ENCODE measurements at places on chromosomes 4 and X. TPM values are rescaled to one million over a fixed set of nuclear protein-coding genes. Genes with fewer than 3 reads are reported as not detected.

GABRG1 gene
- total RNA-seq, result not detected

ARSD gene
- total RNA-seq, result 11.7 TPM

DUSP21 gene
- not detected for total RNA-seq

METTL14 gene
- 15.8 TPM for total RNA-seq

ACSL4 gene
- 26.4 TPM for total RNA-seq

IL13RA2 gene
- not detected for total RNA-seq

XAGE5 gene
- not detected for total RNA-seq

TSPAN6 gene
- 44.1 TPM for total RNA-seq

XKRX gene
- 0.27 TPM for total RNA-seq

CLDN34 gene
- total RNA-seq, result not detected

IL13RA1 gene
- 49.5 TPM for total RNA-seq

KLF3 gene
- 11.0 TPM for total RNA-seq

ZBTB33 gene
- total RNA-seq, result 13.9 TPM

HS6ST2 gene
- 0.07 TPM for total RNA-seq

CYTL1 gene
- total RNA-seq, result not detected

SLC10A6 gene
- total RNA-seq, result not detected

KIT gene
- total RNA-seq, result not detected

MAGEE1 gene
- 4.8 TPM for total RNA-seq

ZCCHC12 gene
- 0.21 TPM for total RNA-seq

HAND2 gene
- total RNA-seq, result 0.36 TPM

PPID gene
- total RNA-seq, result 39.1 TPM

ADRA2C gene
- 11.7 TPM for total RNA-seq

MAGEB1 gene
- total RNA-seq, result not detected

STK26 gene
- 12.6 TPM for total RNA-seq

CACNA1F gene
- not detected for total RNA-seq

ADGRG2 gene
- total RNA-seq, result 6.2 TPM

SOWAHD gene
- 0.14 TPM for total RNA-seq

MAGEA11 gene
- total RNA-seq, result not detected

LRP2BP gene
- 0.13 TPM for total RNA-seq

RGN gene
- not detected for total RNA-seq

SYN1 gene
- total RNA-seq, result 0.33 TPM

HTT gene
- 12.0 TPM for total RNA-seq

TCEAL7 gene
- not detected for total RNA-seq

STOX2 gene
- total RNA-seq, result 2.1 TPM

MRFAP1 gene
- 261 TPM for total RNA-seq

ENAM gene
- not detected for total RNA-seq
